ENCODE measurements at places on chromosomes 11 and 22.

DNA sequence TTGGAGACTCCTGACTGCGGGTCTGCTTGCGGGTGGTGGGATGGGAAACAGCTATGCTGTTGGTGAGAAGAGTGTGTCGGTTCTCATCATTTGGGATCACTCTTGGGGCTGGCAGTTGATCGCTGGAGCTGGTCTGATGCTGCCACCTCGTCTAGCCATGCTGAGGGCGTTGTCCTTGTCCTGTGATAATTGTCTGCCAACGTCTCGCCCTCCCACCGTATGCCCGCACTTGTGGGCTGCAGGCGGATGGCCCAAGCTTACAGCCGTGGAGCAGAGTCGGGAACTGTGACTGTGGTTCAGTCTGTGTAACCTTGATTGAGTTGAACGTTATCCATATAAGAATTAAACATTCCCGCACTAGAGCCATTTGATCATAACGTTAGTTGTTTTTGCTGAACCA, 204.4 kb downstream of the TBC1D22A start:
- no peak for DNase-seq

DNA sequence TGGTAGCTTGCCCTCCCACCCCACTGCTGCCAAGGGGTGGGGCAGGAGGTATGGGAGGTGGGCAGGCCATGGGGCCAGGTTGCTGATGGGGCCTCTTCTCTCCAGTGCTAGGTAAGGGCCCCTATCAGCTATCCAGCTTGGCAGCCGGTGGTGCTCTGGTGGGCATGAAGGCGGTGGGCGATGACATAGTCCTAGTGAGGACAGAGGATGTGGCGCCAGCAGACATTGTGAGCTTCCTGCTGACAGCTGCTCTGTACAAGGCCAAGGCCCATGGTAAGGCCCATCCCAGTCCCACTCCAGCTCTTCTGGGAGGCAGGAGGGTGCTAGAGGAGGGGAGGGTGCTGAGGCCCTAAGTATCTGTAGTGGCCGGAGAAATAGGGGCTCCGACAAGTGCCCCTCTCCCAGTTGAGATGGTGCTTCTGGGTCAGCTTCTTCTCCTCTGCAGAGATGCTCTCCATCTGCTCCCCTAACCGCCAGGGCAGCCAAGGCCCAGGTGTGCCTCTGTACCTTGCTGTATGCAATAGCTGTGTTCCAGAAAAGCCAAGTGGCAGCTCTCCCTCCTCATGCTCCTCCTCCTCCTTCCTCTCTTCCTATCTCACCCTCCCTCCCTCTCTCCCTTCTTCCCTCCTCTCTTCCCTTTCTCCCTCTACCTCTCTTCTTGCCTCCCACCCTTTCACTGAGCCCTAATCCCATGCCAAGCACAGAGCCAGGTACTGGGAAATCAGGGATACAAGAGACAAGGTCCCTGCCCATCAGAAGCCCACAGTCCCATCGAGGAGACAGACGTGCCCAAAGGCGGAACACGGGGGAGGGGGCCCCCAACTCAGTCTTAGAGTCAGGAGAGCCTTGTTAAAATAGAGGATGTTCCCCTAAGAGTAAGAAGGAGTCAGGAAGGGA, 55.3 kb downstream of the OTOG start:
- no peak for DNase-seq

- no peak for DNase-seq
Observed at GRCh38 chr11:65423516-65424204, 1.1 kb downstream of the NEAT1 start.

DNA sequence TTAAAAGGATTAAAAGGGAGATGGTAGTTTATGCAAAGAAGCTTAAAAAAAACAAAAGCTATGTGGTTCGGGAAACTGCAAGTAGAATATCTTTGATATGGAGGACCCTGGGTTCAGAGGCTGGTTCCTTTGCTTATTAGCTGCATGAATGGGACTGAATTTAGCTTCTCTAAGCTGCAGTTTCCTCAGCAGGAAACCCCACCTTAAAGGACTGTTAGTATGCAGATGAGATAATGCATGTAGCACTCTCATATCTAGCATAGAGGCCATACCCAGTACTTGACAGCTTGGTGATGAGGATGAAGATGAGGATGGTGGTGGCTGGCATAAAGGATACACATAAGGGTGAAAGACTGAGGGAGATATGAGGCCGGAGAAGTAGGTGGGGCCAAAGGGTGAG, 134.6 kb downstream of the RRAS2 start:
- DNase-seq = no peak

DNA sequence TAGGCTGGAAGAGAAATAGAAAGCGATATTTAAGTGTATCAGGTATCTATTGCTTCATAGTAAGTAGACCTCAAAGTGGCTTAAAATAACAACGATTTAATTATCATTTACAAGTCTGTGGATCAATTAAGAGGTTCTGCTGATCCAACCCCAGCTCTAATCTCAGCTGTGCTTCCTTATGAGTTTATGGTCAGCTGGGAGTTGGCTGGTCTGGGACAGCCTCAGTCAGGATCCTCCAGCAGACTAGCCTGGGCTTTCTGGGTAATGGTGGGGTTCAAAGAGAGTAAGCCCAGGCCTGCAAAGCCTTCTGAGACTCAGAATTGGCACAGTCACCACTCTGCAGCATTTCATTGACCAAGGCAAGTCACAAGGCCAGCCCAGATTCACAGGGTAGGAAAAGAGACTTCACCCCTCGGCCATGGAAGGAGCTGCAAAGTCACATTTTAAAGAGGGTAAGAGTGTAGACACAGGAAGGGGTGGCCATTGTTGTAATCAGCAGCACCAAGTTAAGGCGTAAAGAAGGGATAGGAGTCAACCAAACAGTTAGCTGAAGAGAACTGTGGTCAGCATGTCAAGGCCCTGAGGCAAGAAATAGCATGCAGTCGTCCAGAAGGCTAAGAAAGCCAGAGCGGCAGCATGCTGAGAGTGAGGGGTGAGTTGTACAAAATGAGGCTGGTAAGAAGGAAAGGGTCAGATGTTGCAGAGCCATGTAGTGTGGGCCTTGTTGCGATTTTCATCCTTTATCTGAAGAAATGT, 168.2 kb downstream of the ETS1 start:
- no peak for DNase-seq

GRCh38 chr11:133697161-133697560, 148.2 kb downstream of the SPATA19 start:
- DNase-seq = no peak

Measured in stimulated activated CD4-positive, alpha-beta T cell treated with anti-CD3 and anti-CD28 coated beads, Interleukin-4, amount 100 ng/mL, for 4 hours (primary cell).